ENCODE measurements at places on chromosomes 1 and 21. TPM values are rescaled to one million over a fixed set of nuclear protein-coding genes. Genes with fewer than 3 reads are reported as not detected.

DNA sequence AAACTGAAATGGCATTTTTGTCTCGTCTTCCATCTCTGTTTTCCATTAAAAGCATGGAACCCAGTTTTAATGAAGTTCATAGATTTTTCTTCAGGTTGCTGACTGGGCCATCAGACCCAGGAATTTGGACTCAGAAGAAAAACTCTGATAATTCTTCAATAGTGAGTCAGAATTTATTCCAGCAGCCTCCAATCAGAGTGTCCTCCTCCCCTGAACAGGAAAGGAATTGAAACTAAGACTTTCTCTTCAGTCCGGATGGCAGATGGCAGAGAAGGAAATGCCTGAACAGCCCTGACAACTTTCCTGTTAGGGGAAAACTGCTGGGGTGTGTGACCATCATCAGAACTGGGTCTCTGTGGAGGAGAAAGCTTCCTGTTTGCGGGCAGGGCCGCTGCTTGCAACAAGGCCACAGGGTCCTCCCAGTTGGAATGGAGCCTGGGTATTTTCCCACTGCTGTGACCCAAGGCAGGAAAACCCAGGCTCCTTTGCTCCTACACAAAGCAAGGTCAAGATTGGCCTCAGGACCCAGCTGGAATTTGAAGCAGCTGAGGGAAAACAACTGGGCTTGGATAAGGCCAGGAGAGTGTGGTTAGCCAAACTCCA is 20.7 kb downstream of the CD34 start:
- peak; percentile 48 for DNase-seq

- no peak for DNase-seq
Measured at GRCh38 chr1:27100335-27101053, 54.4 kb downstream of the SLC9A1 start.

DNA sequence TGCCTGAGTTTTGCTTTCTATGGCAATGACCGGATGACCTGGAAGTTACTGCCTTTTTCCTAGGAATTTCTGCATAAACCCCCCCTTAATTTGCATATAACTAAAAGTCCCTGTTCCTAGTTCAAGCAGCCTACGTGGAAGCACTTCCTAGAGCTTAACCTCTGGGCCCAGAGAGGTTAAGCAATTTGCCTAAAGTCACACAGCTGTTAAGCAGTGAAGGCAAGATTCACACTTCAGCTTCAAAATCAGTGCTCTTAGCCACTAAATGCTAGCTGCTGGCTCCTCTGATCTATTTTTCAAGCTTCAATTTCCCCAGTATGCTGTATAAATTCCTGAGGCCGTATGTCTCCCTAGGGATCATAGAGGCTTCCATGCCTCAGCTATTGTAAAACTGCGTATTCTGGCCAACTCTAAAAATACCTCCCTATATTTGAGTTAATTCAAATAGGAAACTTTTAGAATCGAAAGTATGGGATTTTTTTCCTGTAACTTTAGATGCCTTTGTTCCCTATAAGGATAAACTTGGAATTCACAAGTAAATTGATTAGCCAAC is 53.1 kb upstream of the CD5L start:
- no peak for DNase-seq

GRCh38 chr1:229629261-229629660 is 3.2 kb downstream of the URB2 start:
- DNase-seq = no peak

GRCh38 chr1:227904541-227905335 is 43.0 kb downstream of the WNT9A start:
- DNase-seq = no peak

GRCh38 chr1:80926531-80926930 is 874.2 kb upstream of the ADGRL2 start:
- DNase-seq = no peak

- no peak for DNase-seq
Measured at GRCh38 chr1:108955881-108956280, 7.4 kb downstream of the CLCC1 start.

DNA sequence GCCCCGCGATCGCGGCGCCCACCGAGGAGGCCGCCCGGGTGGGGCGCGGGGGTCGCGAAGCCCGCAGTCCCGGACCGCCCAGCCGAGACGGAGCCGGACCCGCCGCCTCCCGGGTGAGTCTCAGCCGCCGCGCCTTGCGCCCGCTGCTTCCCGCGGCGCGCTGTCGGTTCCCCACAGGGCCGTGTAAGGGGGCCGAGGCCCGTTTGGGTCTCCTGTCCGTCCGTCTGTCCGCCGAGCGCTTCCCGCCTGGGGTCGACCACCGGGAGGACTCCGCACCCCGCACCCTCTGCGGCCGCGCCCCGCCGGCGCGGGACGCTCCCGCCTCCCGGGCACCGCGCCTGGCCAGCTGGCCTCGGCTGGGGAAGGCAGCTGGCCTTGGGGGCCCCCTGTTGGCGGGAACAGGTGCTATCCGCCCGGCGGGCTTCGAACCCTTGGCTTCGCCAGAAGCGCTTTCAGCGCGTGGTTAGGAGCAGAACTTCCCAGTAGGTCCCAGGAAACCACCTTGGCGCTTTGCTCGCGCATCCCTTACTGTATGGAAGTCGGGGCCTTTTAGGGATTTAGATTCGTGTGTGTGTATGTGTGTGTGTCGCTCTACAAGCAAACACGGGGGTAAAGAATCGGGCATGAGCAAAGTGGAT is 414 bp downstream of the TMEM51 start:
- no peak for DNase-seq

DNA sequence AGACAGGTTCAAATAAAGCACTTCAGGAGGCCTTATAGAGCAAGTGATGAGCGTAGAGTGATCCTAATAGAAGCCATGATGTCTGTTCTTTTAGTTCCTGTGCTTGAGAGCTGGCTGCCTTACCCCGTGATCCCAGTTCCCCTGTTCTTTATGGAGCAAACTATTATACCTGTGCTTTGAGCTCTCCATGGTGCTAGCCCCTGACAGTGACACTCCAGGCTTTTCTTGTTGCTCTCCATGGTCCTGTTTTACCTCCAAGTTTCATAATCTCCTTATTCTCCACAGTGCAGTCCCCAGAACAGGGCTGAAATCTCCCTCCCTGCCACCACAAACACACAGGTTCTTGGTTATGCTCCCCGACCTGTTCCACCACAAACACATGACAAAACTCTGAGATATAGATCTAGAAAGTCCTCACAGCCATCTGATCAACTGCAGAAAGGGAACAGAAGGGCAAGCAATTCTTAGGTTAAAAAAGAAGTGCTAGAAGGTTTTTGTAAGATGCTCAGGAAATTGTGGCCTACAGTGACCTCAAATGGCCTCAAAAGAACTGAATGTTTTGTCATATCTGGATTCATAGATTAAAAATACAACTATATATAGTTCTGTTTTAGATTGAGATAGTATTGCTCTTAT is 6.0 kb downstream of the CADM3 start:
- peak; percentile 90 for DNase-seq

DNA sequence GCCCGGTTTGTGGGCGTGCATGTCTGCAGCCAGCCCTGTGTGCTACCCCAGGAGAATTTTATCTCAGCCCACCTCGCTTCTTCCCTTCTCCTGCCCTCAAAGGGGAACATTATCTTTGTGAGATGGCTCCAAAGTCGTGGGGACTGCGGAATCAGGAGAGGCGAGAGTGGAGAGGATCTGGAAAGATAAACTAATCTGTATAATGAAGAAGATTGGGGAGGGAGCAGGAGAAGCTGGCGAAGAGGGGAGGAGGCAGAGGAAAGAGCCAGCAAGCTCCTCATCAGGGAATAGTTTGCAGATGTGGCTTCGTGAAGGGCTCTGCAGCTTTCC is 310.3 kb downstream of the MATN1 start:
- DNase-seq = no peak

- no peak for DNase-seq
Measured at GRCh38 chr1:226506921-226507320, 41.6 kb upstream of the STUM start.

- DNase-seq = peak; percentile 5
Measured at GRCh38 chr1:215720126-215720525, 153.0 kb downstream of the KCTD3 start.

DNA sequence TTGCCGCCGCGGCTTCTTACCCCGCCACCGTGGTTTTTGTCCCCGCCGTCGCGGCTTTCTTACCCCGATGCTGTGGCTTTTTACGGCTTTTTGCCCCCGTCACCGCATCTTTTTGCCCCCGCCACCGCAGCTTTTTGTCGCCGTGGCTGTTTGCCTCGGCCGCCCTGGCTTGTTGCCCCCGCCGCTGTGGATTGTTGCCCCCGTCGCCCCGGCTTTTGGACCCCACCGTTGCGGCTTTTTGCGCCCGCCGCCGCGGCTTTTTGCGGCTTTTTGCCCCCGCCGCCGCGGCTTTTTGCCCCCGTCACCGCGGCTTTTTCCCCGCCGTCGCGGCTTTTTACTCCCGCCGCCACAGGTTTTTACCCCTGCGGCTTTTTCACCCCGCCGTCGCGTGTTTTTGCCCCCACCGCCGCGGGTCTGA is 3934.3 kb downstream of the SRGAP2C start:
- DNase-seq = no peak

DNA sequence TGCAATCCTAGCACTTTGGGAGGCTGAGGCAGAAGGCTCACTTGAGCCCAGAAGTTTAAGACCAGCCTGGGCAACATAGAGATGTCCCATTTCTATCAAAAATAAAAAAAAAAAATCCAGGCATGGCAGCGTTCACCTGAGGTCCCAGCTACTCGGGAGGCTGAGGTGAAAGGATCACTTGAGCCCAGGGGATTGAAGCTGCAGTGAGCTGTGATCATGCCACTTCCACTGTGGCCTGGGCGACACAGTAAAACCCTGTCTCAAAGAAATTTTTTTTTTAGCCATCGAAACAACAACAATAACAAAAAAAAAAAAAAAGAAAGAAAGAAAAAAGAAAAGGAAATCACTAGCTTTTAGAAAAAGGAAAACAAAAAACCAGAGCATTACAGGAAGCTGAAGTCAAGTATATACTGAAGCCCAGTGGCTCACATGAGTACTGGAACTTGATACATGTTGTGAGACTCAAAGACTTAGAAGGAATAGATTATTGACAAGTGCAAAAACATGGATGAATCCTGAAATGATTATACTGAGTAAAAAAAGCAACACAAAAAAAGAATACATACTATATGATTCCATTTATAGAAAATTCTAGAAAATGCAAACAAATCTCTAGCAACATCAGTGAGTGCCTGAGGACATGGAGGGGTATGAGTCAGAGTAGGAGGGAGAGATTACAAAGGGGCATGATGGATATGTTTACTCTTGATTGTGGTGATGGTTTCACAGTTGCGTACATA is 6.1 kb upstream of the RABGAP1L start:
- no peak for DNase-seq

- no peak for DNase-seq
Measured at GRCh38 chr1:87556326-87556725, 227.6 kb downstream of the LMO4 start.

CTSK gene
- polyA plus RNA-seq = 27.6 TPM

SEC16B gene
- polyA plus RNA-seq = 4.1 TPM

TMEM183A gene
- polyA plus RNA-seq = 73.9 TPM

IVL gene
- 0.23 TPM for polyA plus RNA-seq

MEX3A gene
- 46.7 TPM for polyA plus RNA-seq

SLC9C2 gene
- polyA plus RNA-seq = 0.27 TPM

OLIG2 gene
- not detected for polyA plus RNA-seq

IRF6 gene
- 18.6 TPM for polyA plus RNA-seq

SYT6 gene
- polyA plus RNA-seq = 2.3 TPM

NPHS2 gene
- 420 TPM for polyA plus RNA-seq

DEDD gene
- polyA plus RNA-seq = 57.2 TPM

FCGR1A gene
- 1.3 TPM for polyA plus RNA-seq
